ENCODE measurements at places on chromosomes 2 and 18.

DNA sequence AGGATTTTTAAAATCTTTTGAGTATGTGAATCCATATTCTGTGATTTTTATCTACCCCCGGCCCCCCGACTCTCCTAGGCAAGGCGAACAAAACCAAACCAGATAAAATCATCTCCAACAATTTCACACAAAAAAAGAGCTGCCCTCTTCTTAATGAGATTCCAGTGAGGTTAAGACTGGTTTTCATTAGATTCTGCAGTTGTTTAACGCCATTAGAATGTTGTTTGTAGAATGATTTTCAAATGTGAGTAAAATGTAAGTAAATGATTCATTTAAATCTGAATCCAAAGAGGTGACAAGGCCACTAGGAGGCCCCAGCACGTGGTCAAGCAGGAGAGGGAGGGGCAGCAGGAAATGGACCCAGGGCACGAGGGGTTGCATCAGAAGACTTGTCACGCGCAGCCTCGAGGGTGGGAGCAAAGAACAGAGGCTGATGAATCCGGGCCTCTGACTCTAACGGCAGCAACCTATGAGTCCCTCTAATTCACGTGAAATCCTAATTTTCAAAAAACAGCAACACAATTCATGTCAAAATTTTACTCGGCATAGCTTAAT, 24.3 kb upstream of the KLHL29 start:
- DNase-seq: no peak

DNA sequence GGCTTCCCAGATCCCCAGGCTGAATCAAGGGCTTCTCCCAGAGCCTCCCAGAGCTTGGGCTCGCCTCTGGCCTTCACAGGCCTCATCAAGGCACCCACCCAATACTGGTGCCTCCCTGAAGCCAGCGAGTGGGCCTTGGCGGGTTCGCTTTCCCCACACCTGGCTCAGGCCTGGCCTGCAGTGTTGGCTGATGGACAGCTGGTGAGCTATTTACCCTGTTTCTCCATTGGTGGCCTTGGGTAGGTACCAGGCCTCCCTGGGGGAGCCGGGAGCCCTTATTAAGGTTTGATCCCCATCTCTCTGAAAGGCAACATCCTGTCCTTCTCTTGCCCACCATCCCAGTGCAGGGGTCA, 18.2 kb upstream of the DUSP2 start:
- DNase-seq: no peak

DNA sequence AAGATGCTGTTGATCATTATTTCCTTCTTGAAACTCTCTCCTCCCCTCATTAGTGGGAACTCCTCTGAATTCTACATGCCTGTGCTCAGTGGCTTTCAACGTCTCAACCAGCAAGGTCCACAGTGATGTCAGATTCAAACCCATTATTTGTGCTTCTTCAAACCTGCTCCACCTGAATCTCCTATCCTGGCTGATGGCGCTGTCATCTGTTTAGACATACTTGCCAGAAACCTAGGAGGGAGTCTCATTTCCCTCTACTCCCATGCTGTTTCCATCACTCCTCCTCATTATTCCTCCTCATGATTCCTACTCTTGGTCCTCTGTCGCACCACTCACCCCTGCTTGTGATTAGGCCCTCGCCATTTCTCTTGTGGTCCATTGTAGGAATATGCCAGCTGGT, 2.9 kb upstream of the LPIN2 start:
- DNase-seq: no peak

DNA sequence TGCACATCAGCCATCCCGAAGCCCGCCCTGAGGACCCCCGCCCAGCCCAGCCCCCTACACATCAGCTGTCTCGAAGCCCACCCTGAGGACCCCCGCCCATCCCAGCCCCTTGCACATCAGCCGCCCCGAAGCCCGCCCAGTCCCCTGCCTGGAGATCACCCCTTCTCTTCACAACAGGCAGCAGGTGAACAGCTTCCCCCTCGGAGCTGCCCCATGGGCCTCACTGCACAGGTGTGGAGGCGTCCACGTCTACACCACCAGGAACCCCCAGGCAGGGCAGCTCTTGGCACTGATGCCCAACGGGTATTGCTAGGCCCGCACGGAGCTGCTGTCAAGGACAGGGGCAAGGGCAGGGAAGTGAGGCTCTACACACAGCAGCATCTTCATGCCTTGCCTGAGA, 137.6 kb downstream of the HDAC4 start:
- no peak for DNase-seq

GRCh38 chr2:173739006-173739405, 226.2 kb downstream of the SP3 start:
- DNase-seq: peak; percentile 40

GRCh38 chr18:32469190-32469651, 1.5 kb downstream of the GAREM1 start:
- DNase-seq: peak; percentile 37

DNA sequence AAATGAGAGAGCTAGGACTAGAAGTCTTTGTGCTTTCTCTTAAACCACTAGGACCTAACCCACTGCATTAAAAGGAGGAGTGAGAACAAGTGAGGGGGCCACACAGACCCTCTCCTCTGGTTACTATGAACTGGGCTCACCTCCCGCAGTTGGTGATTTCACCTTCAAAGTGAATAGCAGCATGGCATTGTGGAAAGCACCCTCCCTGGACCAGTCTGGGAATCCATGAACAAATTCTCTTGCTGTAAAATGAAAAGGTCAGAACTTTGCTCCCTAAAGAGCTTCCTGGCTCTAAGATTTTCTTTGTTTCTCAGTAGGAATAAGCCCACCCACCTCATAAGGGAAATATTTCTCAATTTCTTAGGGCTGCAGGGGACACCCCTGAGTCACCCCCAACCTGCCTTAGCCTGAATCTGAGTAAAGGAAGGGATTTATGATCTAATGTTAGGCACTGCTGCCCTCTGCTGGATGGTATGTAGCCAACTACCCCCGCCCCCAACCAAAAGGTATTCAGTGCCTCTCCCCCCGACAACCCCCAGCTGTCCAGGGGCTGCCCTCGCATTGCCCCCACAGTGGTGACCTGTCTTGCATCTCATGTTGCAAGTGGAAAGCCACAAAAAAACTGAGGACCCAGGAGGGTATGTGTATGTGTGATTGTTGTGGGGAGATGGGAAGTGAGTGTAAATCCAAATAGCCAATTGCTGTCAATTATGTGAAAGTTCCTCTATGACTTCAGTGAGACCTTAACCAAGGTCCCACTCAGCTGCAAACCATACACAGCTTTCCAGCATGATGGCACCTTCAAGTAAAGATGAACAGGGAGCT, 230.9 kb upstream of the SLC14A2 start:
- peak; percentile 77 for DNase-seq

DNA sequence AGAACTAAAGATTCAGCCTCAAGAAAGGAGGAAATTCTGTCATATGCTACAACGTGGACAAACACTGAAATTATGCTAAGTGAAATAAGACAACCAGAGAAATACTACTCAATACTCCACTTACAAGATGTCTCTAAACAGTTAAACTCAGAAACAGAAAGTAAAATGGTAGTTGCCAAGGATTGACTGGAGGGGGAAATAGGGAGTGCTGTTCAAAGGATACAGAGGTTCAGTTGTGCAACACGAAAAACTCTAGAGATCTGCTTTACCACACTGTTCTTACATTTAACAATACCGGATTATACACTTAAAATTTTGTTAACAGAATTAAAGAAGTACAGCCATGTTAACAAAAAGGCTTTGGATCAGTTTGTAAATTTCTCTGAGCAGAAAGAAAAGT, 39.8 kb upstream of the C2orf15 start:
- DNase-seq: peak; percentile 25

DNA sequence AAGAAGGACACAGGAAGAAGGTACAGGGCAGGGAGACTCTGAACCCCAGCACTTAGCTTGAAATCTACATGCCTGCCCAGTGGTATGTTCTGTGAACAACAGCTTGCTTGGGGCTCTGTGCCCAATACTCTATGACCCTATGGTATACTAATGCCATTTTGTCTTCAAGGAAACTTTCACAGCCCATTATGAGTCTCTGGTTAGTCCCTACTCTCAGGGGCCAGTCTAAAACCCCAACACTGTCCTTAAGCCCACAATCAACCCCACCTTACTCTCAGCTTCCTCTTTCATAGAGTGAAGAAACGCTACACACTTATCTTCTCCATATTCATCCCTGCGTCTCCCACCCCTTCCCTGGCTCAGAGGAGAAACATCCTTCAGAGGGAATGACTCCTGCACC, 16.0 kb downstream of the NEB start:
- DNase-seq: no peak

DNA sequence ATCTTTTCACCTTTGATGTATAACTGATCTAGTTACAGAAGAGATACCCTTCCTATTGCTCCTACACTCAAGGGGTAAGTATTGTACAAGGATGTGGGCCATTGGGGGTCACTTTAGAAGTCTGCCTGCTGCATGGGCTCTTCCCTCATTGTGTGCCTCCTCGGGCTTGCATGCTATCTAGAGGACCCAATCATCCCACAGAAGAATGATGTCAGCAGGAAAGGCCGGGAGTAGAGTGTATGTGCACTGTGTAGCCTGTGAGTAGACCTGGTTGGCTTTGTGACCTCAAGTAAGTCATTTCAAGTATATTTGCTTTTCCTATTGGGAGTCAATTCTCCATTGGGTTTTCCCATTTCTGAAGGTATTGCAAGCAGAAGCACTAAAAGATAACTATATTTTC, 129.5 kb upstream of the TRIB2 start:
- no peak for DNase-seq

DNA sequence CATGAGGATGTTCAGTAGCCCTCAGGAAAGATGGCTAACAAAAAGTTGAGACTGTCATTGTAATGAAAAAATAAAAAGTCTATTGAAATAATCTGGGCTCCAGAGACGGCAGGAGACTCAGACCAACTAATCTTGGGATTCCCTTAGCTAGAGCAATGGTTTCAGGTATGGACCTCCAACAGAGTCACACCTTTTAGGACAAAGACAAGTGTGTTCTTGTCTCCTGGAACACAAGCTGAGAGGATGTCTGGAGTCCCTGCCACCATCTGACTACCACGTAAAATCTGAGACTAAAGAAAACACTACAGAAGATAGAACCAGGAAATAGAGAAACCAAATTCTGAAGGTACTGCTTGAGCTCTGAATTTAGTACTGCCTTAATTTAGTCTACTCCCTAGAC, 103.3 kb upstream of the RBBP8 start:
- DNase-seq: no peak

- no peak for DNase-seq
Observed at GRCh38 chr18:13019301-13019700, 28.1 kb downstream of the CEP192 start.

GRCh38 chr2:64108666-64109241, 35.5 kb downstream of the PELI1 start:
- no peak for DNase-seq

- no peak for DNase-seq
Observed at GRCh38 chr2:72083751-72084583, 63.7 kb downstream of the CYP26B1 start.

GRCh38 chr18:70397259-70397925, 108.5 kb downstream of the SOCS6 start:
- no peak for DNase-seq

Data from muscle of arm (tissue), 14 donors.